H4 (cell line): ENCODE measurements at places on chromosomes 7 and 10.
A peak's percentile ranks its signal among the peaks of the same experiment; 100 is the strongest.

DNA sequence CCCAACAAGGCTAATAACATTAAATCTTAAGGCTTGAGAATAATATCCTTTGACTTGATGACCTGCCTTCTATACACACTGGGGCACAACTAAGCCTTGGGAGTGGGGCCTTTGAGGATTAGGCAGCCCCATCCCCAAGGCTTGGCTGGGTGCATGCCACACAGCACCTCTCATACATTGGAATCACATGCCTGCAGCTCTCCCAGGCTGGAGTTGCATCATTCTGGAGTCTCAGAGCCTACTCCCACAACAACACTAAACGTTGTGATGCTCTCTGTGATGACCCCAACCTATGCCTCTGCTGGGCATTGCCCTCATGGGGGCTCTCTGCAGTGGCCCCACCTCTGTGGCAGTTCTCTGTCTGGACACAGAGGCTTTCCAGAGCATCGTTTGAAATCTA is 31.9 kb upstream of the SGCE start:
- DNase-seq: no peak

GRCh38 chr10:132642732-132643008 is 105.1 kb downstream of the INPP5A start:
- no peak for DNase-seq

DNA sequence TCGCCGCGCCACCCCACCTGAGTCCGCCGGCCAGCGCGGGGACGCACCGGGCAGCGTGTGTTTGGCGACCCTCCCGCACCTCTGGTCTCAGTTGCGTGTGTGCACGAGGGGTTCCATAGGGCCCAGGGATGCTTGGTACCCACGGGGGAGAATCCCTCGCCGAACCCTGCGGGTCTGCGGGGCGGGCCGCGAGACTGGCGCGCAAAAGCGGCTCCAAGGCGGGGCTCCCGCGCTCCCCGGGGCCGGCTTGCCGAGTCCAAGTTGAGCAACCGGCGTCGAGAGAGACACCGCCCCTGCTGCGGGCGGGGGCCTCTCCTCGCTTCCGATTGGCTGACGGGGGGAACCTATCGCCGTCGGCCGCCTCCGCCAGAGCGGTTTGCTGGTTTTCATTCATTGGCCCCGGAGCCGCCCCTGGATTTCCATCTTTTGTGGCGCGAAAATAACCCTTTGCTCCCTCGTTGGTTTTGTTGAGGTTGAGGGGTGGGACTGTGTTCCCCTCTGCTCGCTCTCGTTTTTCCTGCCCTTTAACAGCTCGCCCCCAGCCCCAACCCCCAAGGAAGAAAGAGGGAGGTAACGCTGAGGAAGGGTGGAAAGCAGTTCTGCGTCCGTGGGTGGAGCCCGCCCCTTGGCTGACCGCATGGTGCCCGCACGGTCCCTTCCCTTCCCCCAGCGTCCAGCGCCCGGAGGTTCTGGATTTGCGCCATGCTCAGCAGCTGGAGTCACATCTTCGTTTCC is 4.0 kb upstream of the IGF2BP3 start:
- peak; percentile 100 for DNase-seq

- DNase-seq: no peak
These were observed 188.4 kb downstream of the EBF3 start for GRCh38 chr10:129775681-129776080.

GRCh38 chr10:108465871-108466641 is 1301.5 kb upstream of the SORCS1 start:
- DNase-seq: no peak

- no peak for DNase-seq
These were observed 27.0 kb downstream of the AOC1 start for GRCh38 chr7:150879345-150879744.

- no peak for DNase-seq
These were observed 336.8 kb downstream of the ARL4A start for GRCh38 chr7:13024121-13024674.

GRCh38 chr10:123746061-123746460 is 79.9 kb downstream of the GPR26 start:
- DNase-seq: no peak

GRCh38 chr7:2870471-2870931 is 26.4 kb upstream of the GNA12 start:
- DNase-seq: peak; percentile 87

DNA sequence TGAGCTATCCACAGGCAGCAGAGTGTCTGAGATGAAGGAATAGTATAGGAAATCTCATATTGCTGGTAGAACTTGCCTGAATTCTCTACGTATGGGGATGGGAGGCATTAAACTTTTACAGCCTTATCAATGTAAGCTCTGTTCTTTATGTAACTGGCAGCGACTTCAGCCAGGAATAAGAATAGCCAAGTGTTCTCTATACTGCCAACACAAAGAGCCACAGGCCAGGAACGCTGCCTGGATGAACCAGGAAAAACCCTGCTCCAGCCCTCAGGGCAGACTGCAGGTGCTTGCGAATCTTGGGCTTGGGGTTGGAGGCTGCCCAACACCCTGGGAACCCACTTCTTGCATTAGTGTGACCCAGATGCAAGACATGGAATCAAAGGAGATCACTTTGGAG is 6.1 kb upstream of the OLAH start:
- DNase-seq: no peak

GRCh38 chr10:97889461-97890265 is 40.0 kb downstream of the GOLGA7B start:
- DNase-seq: peak; percentile 90

GRCh38 chr10:112243713-112244112 is 39.5 kb upstream of the TECTB start:
- DNase-seq: no peak

GRCh38 chr10:36670621-36671402 is 454.6 kb upstream of the ANKRD30A start:
- no peak for DNase-seq

DNA sequence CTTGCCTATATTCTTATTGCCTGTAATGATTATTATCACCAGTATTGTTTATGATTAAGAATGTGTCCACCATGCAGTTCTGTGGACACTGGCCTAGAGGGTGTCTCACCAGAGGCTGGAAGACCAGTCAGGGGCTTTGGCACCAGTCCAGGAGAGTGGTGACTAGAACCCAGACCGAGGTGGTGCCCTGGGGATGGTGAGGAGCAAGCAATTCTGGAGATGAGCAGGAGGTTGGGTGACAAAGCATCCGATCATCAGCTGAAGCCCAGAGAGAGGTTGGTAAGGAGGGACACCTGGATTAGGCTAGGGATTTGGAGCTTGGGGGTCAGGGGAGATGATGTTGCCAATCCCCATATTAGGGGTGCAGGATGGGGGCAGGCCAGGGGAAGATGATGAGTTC is 124.4 kb downstream of the EMX2 start:
- DNase-seq: no peak

DNA sequence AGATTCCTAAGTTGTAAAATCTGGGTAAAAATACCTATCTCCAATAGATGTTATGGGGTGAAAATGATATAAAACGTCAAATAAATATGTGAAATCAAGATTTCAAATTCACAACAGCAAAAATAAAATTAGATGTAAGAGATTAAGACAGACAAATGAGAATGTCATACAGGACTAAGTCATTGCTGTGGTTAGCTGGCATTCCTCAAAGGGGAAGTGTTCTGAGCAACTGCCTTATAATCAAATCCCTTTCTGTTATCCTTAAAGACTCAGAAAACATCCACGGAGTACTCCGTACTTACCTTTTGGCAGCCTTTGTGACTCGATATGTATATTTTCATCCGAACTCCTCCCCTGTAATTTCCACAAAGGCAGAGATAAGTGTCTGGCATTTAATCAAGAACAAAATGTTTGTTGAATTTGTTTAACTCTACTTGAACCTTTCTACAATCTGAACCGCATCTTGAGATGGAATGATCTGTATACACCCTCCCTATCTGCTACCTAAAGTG is 559.6 kb downstream of the GATA3 start:
- DNase-seq: no peak

GRCh38 chr7:154917808-154918160 is 85.1 kb downstream of the PAXIP1 start:
- no peak for DNase-seq

DNA sequence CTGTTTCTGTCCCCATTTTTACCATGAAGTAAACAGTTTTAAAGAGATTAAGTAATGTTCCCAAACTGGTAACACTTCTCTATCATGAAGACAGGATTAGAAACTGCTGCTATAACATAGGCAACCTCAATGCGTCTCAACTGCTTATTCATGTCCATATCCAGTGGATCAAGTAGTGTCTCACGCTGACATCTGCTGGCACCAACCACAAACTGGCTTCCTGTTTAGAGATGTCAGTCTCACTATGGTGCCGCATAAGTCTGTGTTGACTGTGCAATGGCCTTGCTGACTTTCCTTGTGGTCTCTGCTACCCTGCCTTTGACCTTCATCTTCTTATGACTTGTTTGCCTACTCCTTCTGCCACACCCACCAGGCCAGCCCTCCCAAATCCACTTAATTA is 369.6 kb upstream of the DPP6 start:
- no peak for DNase-seq

DNA sequence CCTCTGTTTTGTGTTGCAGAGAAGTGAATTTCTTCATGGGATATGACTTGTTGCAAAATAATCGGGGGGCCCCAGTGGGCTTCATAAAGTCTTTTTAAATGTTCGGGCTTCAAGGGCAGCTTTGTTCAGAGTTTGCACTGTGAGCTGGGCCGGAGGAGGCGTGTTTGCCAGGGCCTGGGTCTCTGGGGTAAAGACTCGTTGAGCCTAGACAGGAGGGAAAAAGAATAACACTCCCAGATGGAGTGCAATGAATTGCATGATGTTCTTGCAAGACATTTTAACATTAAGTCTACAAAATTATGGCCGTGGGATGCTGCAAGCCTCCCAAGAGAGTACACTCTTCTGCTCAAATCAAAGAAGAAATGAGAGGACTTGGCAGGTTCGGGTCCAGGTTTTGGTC is 23.6 kb downstream of the BMPER start:
- no peak for DNase-seq

- DNase-seq: peak; percentile 16
These were observed 1567.3 kb upstream of the LRRTM3 start for GRCh38 chr10:65358565-65358964.

GRCh38 chr7:116672596-116673456 is 830 bp downstream of the MET start:
- peak; percentile 29 for DNase-seq

GRCh38 chr7:134174795-134175261 is 47.7 kb downstream of the LRGUK start:
- DNase-seq: peak; percentile 88

GRCh38 chr7:119561751-119562150 is 711.2 kb upstream of the KCND2 start:
- DNase-seq: no peak

DNA sequence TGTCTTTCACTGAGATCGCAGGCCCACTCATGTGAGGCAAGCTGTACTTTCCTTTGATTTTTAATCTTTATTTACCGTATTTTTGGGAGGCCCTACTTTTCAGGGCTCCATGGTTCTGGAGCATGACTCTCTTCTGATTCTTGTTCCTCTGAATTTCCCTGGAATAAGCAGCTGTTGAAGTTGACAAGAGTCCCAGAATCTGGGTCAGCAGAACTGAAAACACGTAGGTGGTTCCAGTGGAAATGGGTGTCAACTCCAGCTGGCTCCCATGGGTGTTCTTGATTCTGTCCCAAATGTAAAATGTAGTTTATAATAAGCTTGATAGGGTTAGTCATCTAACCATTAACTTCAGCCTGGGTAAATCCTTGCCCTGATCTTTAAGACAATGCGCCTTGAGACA is 409.4 kb downstream of the GATA3 start:
- no peak for DNase-seq

- DNase-seq: no peak
These were observed 44.0 kb upstream of the VDAC2 start for GRCh38 chr10:75166623-75166972.

- DNase-seq: peak; percentile 70
These were observed 3.0 kb downstream of the NUP42 start for GRCh38 chr7:23184709-23185359.

- DNase-seq: peak; percentile 46
These were observed 211.6 kb downstream of the INHBA start for GRCh38 chr7:41491308-41491707.

- DNase-seq: no peak
These were observed 350.9 kb upstream of the NPVF start for GRCh38 chr7:25578991-25579777.

GRCh38 chr10:107364872-107365271 is 200.4 kb upstream of the SORCS1 start:
- DNase-seq: no peak

GRCh38 chr7:158973440-158973839 is 117.1 kb downstream of the DYNC2I1 start:
- DNase-seq: no peak

DNA sequence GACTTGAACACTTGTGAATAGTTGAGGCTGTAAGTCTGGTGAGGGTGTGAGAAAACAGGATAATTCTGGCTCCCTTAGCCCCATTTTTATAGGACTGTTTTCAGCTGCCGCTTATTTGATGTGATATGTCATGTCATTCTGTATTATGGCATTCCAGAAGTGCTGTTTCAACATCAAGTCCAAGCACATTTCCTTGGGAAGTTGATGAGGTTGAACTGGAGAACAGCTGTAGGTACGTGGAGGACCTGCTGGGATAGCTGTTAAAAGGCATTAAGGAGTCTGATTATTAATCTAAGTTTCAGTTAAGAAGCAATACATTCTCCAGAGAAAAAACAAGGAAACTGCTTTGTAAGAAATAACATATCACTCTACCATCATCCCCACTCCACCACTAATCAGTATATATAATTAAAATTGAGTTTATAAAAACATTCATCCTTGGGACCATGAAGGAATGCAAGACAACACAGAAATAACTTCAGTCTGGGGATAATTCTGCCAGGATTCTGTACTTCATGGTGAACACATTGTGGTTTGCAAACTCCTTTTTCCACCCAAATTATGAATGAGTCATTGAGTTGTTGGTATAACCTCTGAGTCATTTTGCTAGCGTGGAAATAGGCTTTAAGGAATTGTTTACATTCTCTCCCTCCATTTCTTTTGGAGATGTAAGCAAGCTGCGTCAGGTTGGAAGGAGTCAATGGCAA is 39.9 kb upstream of the TMEM229A start:
- DNase-seq: peak; percentile 98

GRCh38 chr7:48140001-48140681 is 31.1 kb upstream of the ABCA13 start:
- peak; percentile 68 for DNase-seq

DNA sequence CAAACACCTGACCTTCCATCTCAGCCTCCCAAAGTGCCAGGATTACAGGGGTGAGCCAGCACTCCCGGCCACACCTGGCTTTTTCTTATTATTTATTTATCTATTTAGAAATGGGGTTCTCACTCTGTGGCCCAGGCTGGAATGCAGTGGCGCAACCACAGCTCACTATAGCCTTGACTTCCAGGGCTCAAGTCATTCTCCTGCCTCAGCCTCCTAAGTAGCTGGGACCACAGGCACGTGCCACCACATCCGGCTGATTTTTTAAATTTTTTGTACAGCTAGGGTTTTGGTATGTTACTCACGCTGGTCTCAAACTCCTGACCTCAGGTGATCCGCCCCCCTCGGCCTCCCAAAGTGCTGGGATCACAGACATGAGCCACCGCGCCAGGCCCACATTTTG is 56.9 kb upstream of the MYL10 start:
- peak; percentile 85 for DNase-seq
